ENCODE measurements at places on chromosomes 3 and 15.
A peak's percentile ranks its signal among the peaks of the same experiment; 100 is the strongest.

DNA sequence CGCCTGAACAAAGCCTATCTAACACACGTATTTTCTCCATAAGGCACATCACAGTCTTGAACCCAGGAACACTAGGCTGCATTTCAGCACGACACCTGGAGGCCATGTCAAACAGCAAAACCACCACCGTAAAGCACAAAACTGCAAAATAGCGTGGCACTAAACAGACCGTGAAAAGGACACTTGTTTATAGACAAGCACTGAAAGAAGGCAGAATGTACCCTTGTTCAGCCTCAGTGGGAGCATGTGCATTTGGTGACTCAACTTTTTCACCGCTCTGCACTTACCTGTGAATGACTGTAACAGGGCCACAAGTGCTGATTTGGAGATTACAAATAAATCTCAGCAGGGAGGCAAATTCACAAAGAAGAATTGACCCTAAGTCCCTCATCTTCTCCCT, 80.8 kb downstream of the ISG20 start:
- DNase-seq: no peak

DNA sequence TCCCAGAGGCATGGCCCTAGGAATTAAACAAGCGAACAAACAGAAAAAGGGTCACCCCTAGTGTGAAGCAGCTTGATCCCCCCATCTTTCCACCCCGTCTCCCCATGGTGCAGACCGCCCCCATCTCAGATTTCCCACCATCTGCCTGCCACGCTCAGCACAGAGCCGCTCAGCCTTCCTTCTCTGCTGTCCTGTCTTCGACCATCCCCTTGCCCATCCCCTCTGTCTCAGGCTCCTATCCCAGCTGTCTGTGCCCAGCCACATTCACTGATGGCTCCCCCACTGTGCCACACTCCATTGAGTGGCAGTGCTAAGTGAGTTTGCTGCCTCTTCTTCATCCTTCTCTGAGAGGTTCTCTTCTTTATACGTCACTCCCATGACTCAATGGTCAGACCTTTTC, 11.7 kb upstream of the BTBD1 start:
- DNase-seq: no peak

- peak; percentile 7 for DNase-seq
These were observed 244.8 kb downstream of the ALCAM start for GRCh38 chr3:105611304-105612192.

GRCh38 chr3:13718436-13718835, 161.4 kb downstream of the WNT7A start:
- DNase-seq: no peak

- no peak for DNase-seq
These were observed 117.2 kb downstream of the GOLIM4 start for GRCh38 chr3:167978486-167978885.
